ENCODE measurements at places on chromosomes 6 and 20.
A peak's percentile ranks its signal among the peaks of the same experiment; 100 is the strongest.

DNA sequence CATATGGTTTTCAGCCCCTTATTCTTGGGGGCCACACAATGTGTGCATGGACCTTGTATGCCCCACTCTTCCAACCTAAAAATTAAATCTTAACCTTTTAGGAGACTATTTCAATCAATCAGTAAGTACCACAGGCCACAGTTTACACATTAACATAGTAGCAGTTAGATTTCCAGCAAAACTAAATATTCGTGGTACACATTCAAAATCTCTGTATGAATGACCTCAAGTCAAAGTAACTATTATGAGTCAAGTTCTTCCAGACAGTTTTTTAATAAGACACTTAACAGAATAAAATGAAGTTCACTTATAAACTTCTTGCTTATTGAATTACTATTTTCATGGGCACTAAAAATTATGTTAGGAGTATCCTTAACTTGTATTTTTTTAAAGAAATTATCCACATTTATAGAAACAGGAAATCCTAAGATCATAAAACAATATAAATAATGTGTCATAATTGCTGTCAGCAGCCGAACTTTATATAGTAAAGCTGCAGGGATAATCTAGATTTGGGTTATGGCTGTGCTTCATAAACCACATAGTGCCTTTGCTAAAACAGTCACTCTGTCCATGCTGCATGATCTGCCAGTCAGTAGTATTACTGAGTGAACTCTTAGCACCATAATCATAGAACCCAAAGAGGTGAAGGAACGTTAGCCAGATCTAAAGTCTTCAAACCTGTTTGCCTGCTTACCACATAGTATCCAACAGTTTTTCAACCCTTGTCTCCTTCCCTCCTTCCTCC is 21.7 kb downstream of the SEC63 start:
- DNase-seq, result no peak

DNA sequence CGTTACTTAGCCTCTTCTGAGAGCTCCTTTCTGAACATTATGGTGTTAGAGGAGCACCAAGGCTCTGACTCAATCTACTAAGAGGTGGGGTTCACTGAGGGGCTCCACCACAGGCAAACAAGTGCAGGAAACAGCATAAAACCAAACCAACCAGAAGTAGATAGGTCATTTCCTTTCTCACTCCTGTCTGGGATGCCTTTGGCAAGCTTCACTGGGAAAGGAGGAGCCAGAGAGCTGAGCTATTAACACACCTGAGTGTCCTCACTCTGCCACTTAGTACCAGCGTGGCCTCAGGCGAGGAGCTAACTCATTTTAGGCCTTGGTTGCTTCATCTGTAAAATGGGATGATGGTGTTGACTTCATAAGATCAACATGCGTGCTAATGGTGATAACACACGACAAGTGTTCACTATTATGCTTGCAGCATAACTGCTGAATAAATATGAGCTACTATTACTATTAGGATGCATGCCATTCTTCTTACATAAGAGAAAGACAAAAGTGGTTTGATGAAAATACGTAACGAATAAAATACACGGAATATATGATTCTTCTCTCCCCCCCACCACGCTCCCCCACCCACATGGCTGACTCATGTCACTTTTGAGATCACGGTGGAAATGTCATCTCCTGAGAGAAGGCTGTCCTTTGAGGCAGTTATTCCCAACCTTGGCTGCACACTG is 185.4 kb downstream of the BCAS1 start:
- DNase-seq, result no peak

- DNase-seq, result no peak
Measured at GRCh38 chr20:9022376-9022775, 46.5 kb upstream of the PLCB4 start.

- DNase-seq, result no peak
Measured at GRCh38 chr20:36827541-36828279, 48.2 kb upstream of the TLDC2 start.

DNA sequence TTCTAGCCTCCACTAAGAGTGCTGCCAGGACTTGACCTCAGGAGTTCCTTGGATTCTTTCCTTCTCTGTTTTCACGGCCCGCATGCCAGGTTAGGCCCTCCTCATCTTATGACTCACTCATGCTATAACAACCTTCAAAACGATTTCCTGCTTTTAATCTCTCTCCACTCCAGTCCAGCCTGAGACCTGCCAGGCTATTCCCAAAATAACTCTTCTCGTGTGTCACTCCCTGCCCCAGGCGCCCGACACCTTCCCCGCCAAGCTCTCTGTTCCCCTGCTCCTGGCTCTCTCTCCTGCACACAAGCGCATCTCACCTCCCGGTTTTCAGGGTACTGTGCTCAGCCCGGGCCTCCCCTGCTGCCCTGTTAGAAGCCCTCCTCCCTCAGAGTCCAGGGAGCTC is 64.1 kb upstream of the RPS6KA2 start:
- peak; percentile 57 for DNase-seq

DNA sequence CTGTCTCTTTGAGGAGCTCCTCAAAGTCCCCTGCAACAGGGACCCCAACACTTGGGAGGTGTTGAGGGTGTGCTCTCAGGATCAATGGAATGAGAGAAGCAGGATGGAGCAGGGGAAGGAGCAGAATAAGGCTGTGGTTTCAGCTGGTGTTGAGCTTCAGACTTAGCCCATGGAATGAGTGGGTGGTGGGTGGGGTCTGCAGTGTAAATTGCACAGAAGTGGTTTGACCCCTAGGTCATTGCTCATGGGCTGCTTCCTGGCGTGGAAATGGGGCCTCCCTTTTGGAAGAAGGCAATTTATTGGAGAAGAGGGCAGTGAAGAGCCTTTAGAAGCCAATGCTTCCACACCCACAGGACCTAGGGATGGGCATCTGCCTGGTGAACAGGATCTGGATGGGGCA is 37.0 kb upstream of the KCNG1 start:
- no peak for DNase-seq

DNA sequence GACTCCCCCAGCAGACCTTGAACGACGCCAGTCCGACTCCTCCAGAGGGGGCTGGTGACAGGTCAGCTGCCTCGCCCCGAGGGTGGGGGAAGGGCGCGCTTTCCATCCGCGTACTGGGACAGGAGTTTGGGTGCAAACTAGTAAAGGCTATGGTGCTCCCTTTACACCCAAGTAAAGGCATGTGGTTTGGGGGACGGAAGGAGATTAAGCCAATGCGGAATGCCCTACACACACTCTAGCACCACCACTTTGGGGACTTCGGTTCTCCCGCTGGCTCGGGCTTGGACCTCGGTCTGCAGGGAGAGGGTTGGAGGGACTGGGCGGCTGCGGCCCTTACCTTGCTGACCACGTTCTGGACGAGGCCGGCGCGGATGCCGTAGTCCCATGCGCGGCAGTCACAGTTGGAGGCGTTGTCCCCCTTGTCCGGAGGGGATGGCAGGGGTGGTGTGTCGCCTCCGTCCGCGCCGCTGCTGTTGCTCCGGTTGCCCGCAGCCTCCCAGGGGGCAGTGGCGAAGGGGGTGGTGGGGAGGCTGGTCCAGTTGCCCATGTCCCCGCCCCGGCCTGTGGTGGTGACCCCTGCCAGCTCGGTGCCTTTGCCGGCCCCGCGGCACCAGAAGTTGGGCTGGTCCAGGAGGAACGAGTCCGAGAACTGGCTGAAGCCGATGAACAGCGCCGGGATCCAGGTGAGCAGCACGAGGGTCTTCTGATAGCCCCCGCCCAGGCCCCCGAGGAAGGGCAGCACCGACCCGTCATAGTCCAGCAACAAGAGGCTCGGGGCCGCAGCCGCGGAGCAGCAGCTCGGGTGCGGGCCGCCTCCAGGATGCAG is 1.1 kb downstream of the SLC22A23 start:
- no peak for DNase-seq

DNA sequence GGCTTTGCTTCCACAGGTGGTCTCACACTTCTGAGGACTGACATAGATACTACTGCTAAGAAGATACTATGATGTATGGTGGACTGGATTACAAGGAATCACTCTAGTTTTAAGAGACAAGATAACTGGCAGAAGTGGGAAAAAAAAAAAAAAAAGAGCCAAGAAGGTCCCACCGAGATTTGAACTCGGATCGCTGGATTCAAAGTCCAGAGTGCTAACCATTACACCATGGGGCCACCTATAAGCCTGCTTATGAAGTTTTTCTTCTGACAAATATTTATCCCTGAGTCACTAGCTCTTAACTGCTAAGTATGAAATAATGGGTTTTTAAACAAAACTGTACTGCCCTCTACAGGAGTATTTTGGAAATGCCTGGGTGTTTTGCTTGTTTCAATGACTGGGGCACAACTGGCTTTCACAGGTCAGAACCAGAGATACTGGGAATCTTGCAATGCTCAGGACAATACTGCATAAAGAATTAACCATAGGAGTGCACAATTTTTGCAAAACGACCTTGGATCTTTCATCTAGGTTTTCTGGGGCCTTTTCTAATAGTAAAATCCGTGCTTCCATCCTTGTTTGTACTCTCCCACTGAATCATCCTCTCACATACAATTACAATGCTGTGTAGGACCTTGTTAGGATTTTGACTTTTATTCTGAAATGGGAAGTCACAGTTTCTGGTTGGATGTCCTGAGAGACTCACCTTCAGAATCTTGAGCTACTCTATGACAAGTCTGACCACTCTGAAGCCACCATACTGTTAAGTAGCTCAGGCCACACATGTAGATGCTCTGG is 116.3 kb downstream of the OR2B2 start:
- DNase-seq, result peak; percentile 95

DNA sequence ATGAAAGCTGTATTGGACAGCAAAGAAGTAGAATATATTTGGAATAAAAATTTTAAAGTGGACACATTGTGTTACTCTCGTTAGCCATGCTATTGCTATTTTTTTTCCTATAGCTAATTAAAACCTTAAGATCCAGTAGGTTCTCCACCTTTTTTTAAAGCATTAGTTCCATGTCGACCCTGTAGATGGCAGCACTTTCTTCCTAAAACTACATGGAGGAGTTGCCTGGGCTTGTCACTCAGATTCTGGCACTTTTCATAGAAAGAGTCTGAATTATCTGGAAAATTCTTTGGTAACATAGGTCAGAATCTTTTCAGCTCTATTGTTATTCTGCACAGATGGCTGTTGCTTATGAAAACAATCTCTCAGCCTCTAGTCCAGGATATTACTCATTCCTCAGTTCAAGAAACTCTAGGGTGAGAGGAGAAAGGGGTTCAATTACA is 42.0 kb upstream of the ESR1 start:
- peak; percentile 96 for DNase-seq

GRCh38 chr20:51876313-51876940 is 74.1 kb upstream of the SALL4 start:
- no peak for DNase-seq

DNA sequence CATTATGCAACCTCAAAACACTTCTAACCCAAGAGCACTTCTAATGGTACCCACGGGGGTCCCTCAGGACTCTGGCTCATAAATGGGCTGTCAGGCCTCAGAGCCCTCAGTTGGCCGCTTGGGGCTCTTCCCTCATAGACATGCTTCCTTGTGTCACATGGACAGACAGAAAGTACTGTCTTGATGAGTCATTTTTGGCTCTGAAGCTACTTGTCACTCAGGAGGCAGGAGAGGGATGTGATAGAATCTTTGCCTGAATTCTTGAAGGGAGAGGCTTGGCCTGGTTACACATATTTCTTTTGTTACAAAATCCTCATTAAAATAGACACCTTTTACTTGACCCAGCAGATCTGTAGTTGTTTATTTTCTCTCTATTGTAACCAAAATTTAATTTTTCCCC is 15.1 kb upstream of the EDN1 start:
- DNase-seq, result no peak

GRCh38 chr6:170459451-170459850 is 93.7 kb downstream of the PSMB1 start:
- DNase-seq, result peak; percentile 38

GRCh38 chr20:48339986-48340882 is 487.6 kb downstream of the PREX1 start:
- DNase-seq, result no peak
